ENCODE measurements at places on chromosomes 2 and 18.

DNA sequence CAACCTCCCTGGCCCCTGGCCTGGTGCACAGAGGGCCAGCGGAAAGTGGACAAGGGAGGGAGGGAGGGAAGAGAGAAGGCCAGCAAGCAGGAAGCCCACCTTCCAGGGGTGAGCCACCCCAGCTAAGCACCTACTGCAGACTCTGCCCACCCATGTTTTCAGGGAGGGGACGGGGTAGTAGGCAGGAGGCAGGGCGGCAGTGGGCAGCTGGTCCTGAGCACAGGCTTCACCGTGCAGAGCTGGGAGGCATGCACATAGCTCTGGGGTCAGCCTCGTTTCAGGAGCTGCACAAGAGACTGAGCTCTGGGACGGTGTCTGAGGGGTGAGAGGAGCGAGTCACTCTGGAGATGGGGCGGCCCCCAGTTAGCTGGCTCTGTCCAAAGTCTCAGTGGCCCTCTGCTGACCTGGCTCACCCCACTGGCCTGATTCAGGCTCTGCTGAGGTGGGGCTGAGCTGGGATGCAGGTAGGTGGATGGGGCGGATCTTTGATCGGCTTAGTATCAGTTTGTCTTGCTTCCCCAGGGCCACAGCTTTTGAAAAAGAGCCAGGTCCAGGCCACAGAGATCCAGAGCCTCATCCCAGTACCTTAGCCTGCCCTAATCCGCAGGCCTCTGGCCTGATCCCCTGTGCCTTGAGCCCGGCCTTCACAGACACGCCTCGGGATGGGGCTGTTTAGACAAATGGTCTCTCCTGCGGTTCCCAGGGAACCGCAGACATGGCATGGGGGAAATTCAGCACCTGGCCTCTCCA, 3.7 kb downstream of the NMUR1 start:
- H3K4me1 ChIP-seq = peaks cover 12% of the 10 kb centered on the region
- peaks cover 39% of the 10 kb centered on the region for H3K27me3 ChIP-seq
- no peak overlapping the region for H3K27ac ChIP-seq

GRCh38 chr2:88554189-88554588, 73.1 kb downstream of the EIF2AK3 start:
- H3K4me3 ChIP-seq = no peak overlapping the region
- DNase-seq = no peak
- peaks cover 10% of the 10 kb centered on the region for H3K27me3 ChIP-seq
- peaks cover 31% of the 10 kb centered on the region for H3K36me3 ChIP-seq
- H3K27ac ChIP-seq = no peak overlapping the region

DNA sequence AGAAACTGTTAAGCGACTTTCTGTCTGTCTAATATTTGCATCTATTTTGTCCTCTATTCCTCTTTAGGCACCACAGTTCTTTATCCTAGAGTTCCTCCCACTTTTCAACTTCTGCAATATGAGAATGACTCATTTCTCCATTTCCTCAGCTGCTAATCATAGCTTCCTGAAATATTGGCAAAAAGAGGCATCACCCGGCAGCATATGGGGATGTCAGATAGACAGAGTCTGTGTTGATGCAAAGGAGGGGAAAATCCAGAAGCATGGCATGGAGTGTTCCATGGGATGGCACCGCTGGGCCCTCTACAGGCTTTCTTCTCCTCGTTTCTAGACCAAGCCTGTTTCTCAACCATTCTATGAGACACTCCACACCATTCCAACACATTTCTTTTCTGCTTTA, 93.4 kb downstream of the DOCK10 start:
- H3K27me3 ChIP-seq = no peaks in the 10 kb centered on the region
- DNase-seq = no peak
- H3K4me1 ChIP-seq = peaks cover 89% of the 10 kb centered on the region
- H3K27ac ChIP-seq = peak overlapping the region; percentile 82
- H3K4me3 ChIP-seq = peak overlapping the region; percentile 46

GRCh38 chr2:191501561-191502168, 176.3 kb upstream of the NABP1 start:
- no peak overlapping the region for H3K27ac ChIP-seq
- H3K27me3 ChIP-seq = no peaks in the 10 kb centered on the region
- no peak for DNase-seq
- no peak overlapping the region for H3K4me3 ChIP-seq

Data from stimulated activated naive B cell treated with anti-CD40 and anti-IgM and Interleukin-4, amounts not matched to agents 10 μg/mL and 1 μg/mL and 100 μg/mL, for 72 hours (primary cell).